ENCODE measurements at places on chromosomes 3 and 15.
A peak's percentile ranks its signal among the peaks of the same experiment; 100 is the strongest.

DNA sequence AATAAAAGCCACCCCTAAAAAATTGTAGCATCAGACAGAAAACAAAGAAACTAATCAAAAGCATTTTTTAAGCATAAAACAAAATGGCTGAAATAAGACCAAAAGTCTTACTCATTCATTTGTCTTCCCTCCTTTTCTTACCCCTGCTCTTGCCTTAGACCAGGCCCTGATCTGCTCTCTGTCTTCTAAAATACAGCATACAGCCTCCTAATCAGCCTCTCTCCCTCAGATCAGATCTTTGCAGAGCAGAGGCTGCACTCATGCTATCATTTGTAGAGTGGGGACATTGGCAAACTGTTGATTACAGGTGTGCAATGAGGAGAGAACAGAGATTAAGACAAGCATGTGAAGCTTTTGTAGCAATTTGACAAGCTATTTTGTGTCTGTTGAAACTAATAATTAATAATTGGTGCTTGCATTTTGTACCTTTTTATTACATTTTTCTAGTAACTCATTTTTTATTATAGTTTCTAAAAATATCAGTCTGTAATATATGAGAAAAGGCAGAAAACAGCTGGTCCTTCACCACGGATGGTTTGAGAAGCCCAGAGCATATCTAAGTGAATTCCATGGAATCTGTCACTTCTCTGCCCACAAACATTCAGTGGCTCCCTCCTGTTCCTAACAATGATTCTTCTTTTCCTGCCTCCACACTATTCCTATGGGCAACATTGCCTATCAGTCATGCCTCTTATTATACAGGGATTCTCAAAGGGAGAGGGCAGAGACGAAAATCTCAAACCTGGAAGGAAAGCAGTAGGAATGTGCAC, 286.2 kb upstream of the STT3B start:
- DNase-seq: no peak

DNA sequence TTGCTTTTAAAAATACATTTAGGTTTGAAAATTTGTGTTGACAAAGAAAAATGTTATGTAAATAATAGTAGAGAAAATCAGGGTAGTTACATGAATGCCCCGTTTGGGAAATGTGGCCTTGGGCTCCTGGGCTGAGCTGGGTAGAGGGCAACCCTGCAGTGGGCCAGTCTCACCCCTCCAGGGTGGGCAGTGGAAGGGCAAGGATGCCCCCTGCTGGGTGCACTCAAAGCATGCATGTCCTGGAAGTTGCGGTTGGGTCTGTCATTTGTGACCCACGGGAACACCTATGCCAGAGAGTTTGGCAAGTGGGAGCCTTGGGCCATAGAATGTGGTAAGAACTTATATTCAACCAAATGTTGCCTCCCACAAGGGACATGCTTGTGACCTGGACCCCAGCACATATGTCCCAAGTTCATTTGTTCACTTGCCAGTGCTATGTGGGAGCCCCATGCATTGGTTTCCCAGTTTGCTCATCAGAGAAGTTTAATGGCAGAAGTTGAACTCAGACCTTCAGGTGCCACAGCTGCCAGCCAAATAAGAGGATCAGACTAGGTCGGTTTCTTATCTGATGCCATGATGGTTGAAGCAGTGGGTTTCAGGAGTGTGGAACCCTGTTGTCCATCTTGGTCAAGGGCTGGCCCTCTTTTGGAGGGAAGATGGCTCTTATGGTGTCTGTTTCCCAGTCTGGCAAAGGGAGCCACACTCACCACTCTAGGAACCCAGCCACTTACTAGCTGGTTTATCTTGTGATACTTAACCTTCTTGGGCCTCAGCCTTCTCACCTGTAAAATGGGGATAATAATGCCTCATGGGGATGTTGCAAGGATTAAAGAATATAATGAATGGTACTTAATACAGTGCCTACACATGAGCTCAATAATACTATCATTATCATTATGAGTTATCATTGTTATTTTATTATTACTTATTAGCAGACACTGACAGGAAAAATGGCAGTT, 2.5 kb upstream of the PLCB2 start:
- DNase-seq: peak; percentile 78

DNA sequence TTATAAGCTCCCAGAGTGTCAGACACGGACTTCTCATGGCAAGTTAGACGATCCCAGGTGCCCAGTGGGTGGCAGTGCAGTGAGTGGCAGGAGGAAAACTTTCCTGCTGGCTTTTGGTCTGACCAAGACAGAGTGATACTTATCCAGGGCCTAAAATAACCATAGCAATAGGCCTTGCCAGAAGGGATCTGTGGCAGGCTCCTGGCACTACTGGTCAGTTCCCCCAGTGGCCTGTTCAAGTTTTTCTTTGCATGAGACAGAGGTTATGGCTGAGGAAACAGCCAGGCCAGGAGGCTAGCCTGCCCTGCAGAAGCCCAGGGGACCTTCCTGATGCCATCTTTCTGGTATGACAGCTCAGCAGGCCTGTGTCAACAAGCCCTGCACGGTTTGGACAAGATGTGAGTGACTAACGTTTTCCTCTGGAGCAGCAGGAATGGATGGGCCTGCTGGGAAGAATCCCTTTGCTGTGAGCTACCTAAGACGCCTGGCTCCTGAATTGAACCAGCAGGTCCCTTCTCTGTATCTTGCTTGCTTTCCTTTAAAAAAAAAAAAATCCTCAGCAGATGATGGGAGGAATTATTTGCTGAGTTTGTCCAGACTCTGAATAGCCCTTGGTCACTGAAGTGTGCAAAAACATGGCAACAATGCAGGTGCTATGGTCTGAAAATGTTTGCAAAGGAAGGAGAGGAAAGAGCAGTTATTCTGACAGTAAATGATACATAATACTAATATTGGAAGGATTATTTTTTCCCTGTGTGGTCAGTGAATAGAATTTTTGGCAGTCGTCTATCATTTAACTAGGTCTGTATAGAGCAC, 18.0 kb downstream of the SCG5 start:
- no peak for DNase-seq

- no peak for DNase-seq
Observed at GRCh38 chr15:50134524-50135024, 15.5 kb upstream of the ATP8B4 start.

GRCh38 chr15:25932696-25933095, 69.6 kb upstream of the ATP10A start:
- DNase-seq: peak; percentile 28

DNA sequence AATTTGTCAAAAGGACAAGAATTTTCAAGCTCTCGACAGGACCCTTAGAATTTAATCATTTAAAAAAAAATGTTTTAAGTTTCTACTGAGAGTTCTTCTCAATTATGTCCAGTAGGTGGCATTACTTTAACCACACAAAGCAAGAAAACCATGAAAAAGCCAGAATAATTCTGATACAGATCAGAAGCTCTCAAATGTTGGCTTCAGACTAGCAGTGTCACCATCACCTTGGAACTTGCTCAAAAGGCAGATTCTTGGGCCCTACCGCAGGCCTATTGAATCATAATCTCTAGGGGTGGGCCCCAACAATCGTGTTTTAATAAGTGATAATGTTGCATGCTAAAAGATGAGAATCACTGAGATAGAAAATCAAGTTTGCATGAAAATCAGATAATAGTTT, 99.5 kb upstream of the KCNMB2 start:
- no peak for DNase-seq

DNA sequence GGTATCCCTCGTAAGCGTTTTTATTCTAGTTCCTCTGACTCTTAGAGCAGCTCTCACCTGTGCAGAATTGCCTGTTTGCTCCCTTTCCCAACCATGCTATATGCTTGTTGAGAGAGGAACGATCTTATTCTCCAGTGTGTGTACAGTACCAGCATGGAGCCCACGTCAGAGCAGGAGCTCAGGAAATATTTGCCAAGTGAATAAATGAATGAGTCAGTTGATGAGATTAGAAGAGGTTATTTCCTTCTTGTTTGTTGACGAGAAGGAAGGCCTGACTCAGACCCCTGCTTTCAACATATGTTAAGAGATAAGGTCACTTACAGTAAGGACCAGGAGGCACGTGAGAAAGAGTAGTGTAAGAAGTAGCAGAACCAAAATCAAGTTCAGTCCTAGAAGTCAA, 106.3 kb upstream of the ABHD17C start:
- no peak for DNase-seq
